ENCODE measurements at places on chromosomes 1 and 21. TPM values are rescaled to one million over a fixed set of nuclear protein-coding genes. Genes with fewer than 3 reads are reported as not detected.
A peak's percentile ranks its signal among the peaks of the same experiment; 100 is the strongest.

DNA sequence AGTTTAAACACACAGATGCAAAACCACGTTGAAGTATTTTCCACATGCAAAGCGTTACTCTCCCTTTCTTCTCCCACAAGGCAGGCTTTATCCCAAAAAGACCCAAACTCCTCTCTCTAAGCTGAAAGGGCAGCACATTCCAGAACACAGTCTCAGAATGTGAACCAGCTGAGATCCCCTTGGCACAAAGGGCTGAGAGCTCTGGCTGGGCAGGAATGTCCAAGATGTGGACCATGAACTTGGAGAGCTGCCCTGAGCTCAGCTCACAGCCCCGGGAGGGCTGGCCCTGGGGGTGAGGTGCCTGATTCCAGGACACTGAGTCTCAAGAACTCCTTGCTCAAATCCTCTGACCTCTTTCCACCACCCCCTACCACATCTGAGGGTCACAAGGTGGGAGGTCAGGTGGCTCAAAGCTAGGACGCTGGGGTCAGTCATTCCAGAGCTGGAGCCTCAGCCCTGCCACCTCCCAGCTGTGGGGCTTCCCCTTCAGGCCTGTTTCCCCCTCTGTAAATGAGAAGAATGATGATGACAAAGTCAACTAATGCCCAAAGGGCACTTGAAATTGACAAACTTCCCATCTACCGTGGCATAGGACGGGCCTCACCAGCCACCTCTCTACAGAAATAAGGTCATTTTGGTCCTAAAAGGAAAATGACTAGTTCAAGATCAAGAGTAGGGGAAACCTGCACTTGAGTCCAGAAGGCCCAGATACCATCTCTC lies 11.5 kb downstream of the ALDH4A1 start:
- no peak for ATAC-seq

GRCh38 chr1:204255966-204256365 lies 42.2 kb upstream of the GOLT1A start:
- ATAC-seq: no peak

DNA sequence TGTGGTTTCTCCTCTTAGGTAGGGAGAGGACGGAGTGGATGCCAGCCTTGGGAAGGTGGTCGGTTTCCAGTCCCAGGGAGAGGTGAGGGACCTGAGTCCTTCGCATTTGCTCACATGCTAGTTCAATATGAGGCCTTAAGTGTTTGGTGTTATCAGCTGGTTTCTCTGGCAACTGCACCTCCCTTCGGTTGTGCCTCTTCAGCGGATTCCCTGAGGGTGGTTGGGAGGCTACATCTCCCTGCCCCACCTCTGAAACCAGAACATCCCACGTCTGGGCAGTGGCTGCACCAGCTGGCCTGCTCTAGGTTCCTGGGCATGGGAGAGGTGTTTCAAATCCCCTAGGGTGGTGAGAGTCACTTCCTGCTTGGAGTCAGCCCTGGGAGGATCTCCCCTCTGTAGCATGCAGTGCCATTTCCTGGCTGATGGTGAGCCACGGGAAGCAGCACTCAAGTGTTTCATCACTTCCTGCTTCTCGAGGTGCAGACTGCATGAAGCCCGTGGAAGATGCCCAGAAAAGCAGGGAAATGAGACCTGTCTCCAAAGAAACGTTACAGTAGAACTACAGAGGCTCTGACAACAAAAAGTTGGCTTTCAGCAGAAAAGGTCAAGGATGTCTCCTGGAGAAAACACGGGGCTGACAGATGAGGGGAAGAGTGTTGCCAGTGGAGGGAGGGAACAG lies 4.5 kb downstream of the TMEM125 start:
- ATAC-seq: peak; percentile 68

Gene ABCA4
- total RNA-seq: 0.08 TPM

GRCh38 chr1:97332716-97333115 lies 588.1 kb downstream of the DPYD start:
- no peak for ATAC-seq

DNA sequence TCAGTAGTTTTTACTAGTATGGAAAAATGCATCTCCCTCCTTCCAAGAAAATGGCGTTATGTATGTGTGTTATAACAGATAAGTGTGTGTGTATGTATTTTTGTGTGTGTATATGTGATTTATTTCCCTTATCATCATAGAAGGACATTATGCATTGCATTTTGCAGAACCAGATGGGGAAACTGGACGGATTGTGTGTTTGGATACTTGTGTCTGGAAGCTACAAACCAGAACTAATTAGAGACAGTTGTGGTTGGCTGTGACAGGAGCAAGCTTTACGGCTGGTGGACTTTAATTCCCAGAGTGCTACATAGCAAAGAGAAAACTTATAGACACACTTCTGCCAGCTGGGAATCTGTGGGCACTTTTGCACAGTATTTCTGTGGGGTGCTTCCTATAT lies 162.5 kb downstream of the RWDD3 start:
- ATAC-seq: no peak

GRCh38 chr1:67629370-67630075 lies 55.5 kb upstream of the GADD45A start:
- no peak for ATAC-seq

Gene ETV3L
- total RNA-seq: not detected

DNA sequence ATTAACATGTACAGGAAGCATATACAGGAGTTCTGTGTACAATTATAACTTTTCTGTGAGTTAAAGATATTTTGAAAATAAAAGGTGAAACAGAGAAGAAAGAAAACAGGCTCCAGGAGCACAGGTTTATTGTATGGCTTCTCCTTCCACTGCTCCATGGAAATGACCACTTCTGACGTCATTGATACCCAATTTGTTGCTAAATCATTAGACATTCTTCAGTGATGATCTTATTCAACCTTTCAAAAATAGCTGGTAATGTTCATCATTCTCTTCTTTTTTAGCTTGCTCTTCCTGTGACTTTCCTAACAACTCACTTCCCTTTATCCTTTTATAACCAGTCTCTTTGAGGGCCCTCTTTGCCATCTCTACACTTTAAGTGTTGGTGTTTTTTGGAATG lies 77.8 kb downstream of the KCNK2 start:
- ATAC-seq: no peak

GRCh38 chr1:246784621-246785493 lies 60.6 kb downstream of the SCCPDH start:
- ATAC-seq: peak; percentile 39

DNA sequence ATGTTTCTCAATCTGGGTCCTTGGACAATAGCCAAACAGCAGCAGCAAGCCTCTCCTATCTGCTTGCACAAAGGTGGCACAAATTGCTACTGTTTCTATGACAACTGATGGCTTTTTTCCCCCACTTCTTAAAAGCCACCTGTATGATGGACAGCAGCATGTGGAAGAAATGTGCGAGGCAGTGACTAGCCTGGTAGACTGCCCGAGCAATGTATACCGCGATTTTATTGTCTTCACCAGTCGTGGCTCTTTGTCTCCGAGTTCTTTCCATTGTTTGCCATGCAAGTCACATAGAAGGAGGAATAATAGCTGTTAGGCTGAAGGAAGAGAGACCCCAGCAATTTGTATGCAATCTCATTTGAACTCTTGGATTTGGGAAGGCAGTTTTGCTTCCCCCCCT lies 79.4 kb downstream of the S1PR1 start:
- ATAC-seq: no peak

DNA sequence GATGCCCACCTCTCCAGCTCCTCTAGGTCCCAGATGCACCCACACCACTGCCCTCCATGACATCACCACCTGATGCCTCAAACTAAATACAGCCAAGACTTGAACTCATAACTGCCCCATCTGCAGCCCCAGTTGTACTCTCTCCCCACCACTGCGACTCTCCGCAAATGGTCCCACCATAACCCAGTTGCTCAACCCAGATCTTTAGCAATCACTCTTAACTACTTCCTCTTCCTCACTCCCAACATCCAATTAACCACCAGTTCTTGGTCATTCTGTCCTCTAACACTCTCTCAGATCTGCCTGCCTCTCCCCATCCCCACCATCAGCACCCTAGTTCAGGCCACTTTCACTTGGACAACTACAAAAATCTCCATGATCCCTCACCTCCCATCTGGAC lies 36.8 kb upstream of the PLA2G2C start:
- no peak for ATAC-seq

DNA sequence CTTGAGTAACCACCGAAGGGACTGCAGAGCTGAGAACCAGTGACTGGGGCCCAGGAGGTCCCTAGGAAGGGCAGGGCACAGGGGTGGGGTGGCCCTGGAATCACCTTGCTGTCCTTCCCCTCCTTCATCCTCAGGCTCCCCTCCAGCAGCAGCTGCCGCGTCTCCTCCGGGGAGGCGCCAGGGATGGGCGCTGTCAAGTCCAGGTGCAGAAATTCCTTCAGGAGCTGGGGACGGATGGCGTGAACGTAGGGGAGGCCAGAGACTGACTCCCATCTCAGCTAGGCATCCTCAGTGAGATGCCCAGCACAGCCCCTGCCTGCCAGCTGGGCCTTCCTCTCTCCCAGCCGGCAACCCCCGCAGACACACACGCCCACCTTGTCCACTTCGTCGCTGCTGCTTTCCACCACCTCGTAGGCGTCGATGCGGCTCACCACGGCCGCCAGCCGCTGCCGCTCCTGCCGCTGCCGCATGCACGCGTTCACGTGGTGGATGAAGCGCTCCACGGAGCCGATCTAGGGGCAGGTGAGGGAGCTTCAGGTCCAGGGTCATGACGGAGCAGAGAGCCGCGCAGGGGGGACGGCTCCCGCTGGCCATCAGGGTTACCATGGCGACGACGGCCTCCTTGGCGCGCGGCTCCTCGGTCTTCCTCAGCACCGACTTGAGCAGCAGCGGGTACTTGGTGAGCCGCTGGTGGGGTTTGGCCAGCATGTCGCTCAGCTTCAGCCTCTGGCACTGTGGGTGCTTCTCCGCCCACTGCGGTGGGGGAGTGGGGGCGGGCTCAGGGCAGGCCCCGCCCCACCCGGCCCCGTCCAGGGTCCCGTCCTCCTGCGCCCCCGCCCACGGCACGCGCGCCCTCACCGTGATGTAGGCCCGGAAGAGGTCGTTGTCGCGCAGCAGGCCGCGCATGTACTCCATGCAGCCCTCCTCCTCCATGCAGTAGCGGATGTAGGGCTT lies 4.4 kb upstream of the TNFRSF25 start:
- ATAC-seq: no peak

- no peak for ATAC-seq
Observed at GRCh38 chr21:44903050-44903685, 17.5 kb downstream of the ITGB2 start.

GRCh38 chr1:147729315-147729714 lies 31.1 kb downstream of the GJA5 start:
- no peak for ATAC-seq
